ENCODE measurements at places on chromosomes 12 and 14.
A peak's percentile ranks its signal among the peaks of the same experiment; 100 is the strongest.

GRCh38 chr12:50458606-50459005 is 46.2 kb upstream of the DIP2B start:
- DNase-seq = peak; percentile 4

GRCh38 chr14:102592763-102593060 is 263 bp downstream of the RCOR1 start:
- no peak for DNase-seq

DNA sequence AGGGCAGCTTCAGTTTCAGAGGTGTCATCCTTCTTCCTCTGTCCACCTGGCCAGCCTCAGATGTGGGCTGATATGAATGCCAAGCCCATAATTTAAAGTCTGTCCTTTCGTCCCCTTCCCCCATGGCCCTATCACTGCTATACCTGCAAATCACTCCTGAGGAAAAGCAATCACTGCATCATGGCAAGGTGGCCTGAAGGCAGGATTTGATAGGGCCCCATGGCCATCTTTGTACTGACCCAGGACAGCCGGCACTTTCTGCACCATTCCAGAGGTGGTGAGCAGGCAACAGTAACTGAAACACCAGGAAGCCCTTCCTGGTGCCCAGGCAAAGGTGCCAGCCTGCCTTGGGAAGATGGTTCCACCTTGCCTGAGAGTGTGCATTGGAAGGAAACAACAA is 60.8 kb downstream of the ANO2 start:
- no peak for DNase-seq

- DNase-seq = no peak
Observed at GRCh38 chr12:69252033-69252432, 12.7 kb downstream of the CPSF6 start.

GRCh38 chr14:91910196-91910595 is 37.3 kb downstream of the FBLN5 start:
- no peak for DNase-seq

GRCh38 chr14:82046512-82047226 is 513.0 kb upstream of the SEL1L start:
- no peak for DNase-seq

DNA sequence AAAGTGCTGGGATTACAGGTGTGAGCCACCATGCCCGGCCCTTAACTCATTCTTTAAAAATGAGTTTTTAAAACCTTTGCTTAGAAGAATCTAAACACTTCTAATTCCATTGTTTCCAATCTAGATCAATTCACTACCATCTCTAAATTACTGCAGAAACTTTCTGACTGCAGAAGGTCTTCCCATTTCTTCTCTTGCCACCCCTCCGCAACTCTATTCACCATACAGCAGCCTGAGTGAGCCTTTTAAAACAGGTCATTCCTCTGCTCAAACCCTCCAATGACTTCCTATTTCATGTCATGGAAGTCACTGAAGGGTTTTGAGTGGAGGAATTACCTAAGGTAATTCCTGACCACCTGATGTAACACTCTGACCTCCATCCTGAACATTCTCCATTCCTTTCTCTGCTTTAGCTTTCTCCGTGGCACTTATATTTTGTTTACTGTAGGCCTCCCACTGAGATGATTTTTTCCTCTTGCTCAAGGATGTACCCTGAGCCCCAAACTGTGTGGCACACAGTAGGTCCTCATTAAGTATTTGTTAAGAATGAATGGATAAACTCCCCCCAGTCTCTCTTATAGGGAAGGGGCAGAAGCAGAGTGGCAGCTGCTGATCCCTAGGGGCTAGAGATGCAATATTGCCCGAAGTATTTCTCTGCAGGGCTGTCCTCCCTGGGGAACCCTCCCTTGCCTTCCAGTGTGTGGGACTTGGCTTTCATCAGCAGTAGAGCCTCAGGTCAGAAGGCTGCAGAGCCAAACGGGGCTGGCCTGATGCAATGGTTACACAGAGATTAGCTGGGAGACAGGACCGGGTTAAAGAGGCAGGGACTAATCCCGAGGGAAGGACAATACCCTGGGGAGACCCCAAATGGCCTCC is 1.2 kb downstream of the DDIT3 start:
- DNase-seq = no peak

GRCh38 chr12:71870416-71870815 is 30.9 kb downstream of the TBC1D15 start:
- DNase-seq = no peak

- peak; percentile 2 for DNase-seq
Observed at GRCh38 chr12:44154128-44154527, 318.2 kb downstream of the TMEM117 start.

DNA sequence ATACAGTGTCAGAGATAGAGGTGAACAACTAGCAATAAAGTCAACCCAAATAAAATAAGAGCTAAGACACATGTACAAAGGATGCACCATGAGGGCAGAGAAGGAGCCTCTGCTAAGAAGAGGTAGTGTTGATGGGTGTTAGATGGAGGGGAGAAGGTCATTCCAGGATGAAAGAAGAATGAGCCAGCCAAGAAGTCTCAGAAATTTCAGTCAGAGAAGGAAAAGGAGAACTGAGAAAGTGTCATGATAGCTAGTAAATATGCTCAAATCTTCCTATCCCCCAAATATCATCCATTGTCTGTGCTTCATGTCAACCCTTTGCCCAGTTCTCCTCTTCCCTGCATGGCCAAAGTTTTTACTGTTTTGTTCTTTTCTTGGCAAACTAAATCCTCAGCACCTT is 225.2 kb upstream of the BTG1 start:
- DNase-seq = no peak

- DNase-seq = no peak
Observed at GRCh38 chr12:111585690-111586089, 13.4 kb downstream of the ATXN2 start.

GRCh38 chr14:54681811-54682261 is 114.9 kb downstream of the SAMD4A start:
- DNase-seq = no peak

GRCh38 chr14:51828017-51828797 is 32.2 kb upstream of the GNG2 start:
- DNase-seq = peak; percentile 60

- no peak for DNase-seq
Observed at GRCh38 chr12:38527631-38528030, 211.1 kb downstream of the ALG10B start.

GRCh38 chr12:2876431-2877046 is 435 bp downstream of the FOXM1 start:
- DNase-seq = no peak

GRCh38 chr12:55736780-55737580 is 5.9 kb upstream of the GDF11 start:
- DNase-seq = no peak

GRCh38 chr12:110613071-110613770 is 708 bp upstream of the TCTN1 start:
- no peak for DNase-seq

- no peak for DNase-seq
Observed at GRCh38 chr14:49982082-49982481, 89.2 kb downstream of the ARF6 start.

- peak; percentile 74 for DNase-seq
Observed at GRCh38 chr14:67413806-67414769, 2.1 kb upstream of the PLEK2 start.

DNA sequence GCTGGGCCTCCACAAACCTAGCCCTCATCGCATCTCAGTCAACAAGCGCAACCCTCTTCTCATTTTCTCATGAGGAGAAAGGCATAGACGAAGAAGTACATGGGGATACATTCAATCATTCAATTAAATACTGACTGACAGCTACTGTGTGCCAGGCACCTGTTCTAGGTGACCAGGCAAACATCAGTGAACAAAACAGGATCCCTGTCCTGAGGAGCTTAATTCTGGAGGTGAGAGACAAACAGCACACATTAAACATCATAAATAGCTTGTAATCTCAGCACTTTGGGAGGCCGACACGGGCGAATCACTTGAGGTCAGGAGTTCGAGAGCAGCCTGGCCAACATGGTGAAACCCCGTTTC is 362 bp upstream of the ACYP1 start:
- DNase-seq = no peak

DNA sequence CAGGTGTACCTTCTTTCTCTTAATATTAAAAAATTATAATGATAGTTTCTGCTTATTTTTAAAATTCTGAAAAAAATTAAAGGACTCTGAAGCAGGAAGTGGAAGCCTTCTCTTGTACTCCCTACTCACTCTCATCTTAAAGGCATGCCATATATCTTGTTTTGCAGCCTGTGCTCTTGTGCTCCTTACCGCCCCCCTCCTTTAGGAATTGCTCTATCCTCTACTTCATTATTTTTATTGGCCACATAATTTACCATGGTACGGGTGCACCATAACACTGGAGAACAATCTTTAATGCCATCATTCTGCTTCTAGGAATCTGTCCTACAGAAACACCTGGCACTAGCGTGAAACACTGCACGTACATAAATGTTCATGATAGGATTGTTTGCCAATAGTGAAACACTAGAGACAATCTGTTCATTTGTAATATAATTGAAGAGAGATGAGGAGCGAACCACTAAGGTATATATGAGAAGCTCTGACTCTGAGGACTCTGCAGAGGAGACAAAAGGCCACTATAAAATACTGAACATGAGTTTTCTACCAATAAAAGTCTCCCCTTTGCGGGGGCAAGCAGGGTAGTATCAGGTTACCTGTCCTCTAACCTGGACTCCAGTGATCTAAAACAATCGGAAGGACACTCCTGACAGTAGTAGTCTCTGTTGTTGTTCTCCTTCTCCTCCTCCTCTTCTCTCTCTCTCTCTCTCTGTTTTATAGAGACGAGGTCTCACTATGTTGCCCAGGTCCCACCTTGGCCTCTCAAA is 6.3 kb upstream of the NYNRIN start:
- DNase-seq = no peak

GRCh38 chr12:23211384-23212320 is 586.7 kb downstream of the ETNK1 start:
- no peak for DNase-seq

DNA sequence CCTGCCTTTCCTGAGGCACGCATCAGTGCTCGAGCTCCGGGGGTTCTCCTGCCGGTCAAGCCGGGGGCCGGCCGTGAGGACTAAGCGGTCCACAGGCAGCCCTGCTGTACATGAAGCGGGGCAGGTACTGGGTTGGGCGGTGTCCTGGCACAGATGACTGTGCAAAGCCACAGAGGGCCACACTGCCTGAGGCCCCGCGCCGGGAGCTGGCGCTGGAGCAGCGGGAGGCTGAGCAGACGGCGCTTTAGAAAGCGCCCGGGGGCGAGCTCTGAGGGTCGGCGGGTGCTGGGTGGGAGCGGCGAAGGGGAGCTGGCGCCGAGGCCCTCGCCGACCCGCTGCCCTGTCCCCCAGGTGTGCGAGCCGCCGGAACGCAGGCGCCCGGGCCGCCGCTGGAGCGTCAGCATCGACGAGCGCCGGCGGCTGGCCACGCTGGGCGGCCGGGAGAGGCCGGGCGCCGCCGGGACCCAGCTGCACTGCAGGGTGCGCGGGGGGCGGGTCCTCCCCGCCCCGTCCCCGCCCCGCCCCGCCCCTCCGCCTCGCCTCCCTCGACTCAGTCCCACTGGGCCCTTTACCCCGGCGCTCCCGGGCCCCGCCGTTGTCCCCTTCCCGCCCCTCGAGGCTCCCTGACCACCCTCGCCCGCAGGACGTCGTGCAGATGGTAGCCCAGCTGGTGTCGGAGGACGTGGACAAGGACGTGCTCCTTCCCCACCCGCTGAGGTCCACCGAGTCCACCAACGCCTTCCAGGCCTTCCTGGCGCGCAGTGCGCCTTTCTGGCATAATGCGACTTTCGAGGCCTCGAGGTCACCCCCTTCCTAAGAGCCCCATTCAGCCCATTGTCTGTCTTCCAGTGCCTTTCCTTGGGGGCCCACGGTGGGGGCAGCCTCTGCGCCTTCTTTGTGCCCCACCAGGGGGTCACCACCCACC is 8.3 kb upstream of the MTA1 start:
- DNase-seq = no peak

GRCh38 chr14:81681541-81681940 is 147.9 kb upstream of the SEL1L start:
- no peak for DNase-seq

DNA sequence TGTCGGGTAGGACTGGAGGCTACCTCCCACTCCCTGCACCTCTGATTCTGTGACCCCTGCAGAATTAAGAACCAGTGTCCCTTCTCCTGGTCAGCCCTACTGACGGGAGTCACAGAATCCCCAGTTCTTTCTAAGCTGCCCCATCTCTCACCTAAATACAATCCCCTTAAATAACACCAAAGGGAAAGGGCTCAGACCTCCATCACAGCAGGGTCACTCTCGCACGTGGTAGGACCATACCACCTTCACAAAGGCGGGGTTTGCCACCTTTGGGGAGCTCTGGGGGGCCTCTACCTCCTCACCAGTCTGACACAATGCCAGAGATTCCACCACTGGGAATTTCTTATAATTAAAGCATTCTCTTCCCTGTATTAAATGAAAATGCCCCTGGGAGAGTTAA is 35.6 kb downstream of the DAD1 start:
- DNase-seq = no peak

- DNase-seq = no peak
Observed at GRCh38 chr12:29552324-29552927, 54.9 kb upstream of the OVCH1 start.

DNA sequence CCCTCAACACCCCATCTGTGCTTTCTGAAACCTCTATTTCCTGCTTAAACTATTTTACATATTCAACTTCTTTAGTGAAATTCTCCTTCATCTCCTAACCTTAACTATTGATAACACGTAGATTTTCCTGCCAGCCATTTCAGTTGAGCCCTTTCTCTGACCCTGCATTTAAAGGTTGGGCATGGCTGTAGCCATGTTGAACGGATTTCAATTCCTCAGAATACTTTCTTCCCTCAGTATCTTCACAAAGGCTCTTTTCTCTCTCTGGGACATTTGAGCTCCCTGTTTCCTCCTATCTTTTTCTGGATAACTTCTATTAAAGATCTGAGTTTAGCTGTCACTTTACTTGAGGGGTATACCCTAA is 1.2 kb downstream of the PPHLN1 start:
- DNase-seq = no peak

DNA sequence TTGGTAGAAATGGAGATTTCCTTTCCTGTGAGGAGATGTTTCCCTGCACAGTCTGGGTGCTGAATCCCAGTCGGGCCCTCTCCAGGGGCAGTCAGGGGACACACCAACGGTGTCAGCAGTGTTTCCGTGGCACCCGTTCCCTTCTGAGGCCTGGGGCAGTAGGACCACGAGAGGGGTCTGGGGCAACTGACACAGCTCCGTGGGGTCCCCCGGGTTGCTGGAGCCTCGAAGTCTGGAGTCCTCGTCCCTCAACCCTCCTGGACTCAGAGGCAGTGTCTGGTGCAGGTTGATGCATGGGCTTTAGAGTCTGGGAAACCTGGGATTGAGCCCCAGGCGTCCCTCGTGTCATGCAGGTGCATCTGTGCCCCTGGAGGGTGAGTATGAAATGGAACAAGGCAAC is 327.3 kb downstream of the ADGRD1 start:
- no peak for DNase-seq

DNA sequence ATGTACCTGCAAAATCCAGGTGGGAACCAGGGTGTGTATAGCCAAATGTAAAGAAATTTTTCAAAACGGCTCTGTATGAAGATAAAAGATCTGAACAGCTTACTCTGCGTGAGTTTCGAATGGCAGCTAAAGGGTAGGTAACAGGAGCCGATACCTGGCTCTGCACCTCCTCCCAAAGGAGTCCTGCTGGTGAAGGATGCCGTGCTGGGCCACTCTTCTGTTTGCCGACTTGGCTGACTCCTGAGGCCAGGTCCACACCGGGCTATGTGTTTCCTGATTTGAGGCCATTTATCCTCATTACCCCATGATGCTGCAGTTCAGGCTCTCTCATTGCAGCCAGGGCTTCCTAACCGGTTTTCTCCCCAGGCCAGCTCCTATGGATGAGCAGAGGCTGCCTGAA is 244.6 kb downstream of the SLC41A2 start:
- no peak for DNase-seq

GRCh38 chr12:63319936-63320633 is 169.1 kb upstream of the AVPR1A start:
- DNase-seq = no peak

GRCh38 chr12:114955414-114956014 is 271.5 kb upstream of the TBX3 start:
- no peak for DNase-seq

Measured in kidney epithelial cell (primary cell).